ENCODE measurements at places on chromosomes 6 and 20. TPM values are rescaled to one million over a fixed set of nuclear protein-coding genes. Genes with fewer than 3 reads are reported as not detected.

DEFB132 gene
- not detected for total RNA-seq

ULBP2 gene
- 0.68 TPM for total RNA-seq

- H3K4me1 ChIP-seq, result peaks cover 2% of the 10 kb centered on the region
- no peak overlapping the region for H3K4me3 ChIP-seq
- no peaks in the 10 kb centered on the region for H3K36me3 ChIP-seq
- no peak for DNase-seq
- H3K27me3 ChIP-seq, result no peaks in the 10 kb centered on the region
Observed at GRCh38 chr6:104325341-104326172, 534.2 kb downstream of the HACE1 start.

GRCh38 chr6:127637830-127638409 is 60.9 kb downstream of the C6orf58 start:
- H3K36me3 ChIP-seq, result no peaks in the 10 kb centered on the region
- no peak overlapping the region for H3K4me3 ChIP-seq
- H3K27ac ChIP-seq, result no peak overlapping the region
- no peak for DNase-seq
- H3K27me3 ChIP-seq, result no peaks in the 10 kb centered on the region

DNA sequence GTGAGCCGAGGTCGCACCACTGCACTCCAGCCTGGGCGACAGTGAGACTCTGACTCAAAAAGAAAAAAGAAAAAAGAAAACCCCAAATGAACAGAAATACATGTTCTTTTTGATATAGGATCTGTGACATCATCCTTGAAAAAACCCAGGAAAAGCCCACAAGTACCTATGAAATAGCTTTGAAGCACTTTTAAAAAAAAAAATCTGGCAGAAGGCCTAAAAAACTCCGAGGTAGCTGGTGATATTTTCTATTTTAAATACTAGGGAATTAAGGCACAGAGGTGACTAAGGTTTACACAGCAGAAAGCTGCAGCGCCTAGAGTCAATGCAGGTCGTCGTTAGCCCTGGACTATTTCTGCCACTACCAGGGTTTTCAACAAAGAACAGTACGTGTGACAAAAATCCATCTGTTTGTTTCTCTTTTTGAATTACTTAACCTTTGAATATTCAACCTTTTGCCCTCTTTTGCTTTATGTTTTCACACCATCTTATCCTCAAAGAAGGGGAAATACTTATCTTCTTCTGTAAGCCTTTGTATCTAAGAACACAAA is 39.4 kb upstream of the EEF1A1 start:
- H3K4me1 ChIP-seq, result no peaks in the 10 kb centered on the region
- H3K27ac ChIP-seq, result no peak overlapping the region
- H3K4me3 ChIP-seq, result no peak overlapping the region
- no peaks in the 10 kb centered on the region for H3K27me3 ChIP-seq
- no peaks in the 10 kb centered on the region for H3K36me3 ChIP-seq
- DNase-seq, result no peak

DEFB124 gene
- 1.6 TPM for total RNA-seq

GRCh38 chr6:134516582-134516981 is 198.7 kb upstream of the SGK1 start:
- no peaks in the 10 kb centered on the region for H3K4me1 ChIP-seq
- no peaks in the 10 kb centered on the region for H3K27me3 ChIP-seq
- no peaks in the 10 kb centered on the region for H3K36me3 ChIP-seq
- DNase-seq, result no peak
- no peak overlapping the region for H3K27ac ChIP-seq

THBS2 gene
- total RNA-seq, result 700 TPM
